ENCODE measurements at places on chromosomes 4 and X. TPM values are rescaled to one million over a fixed set of nuclear protein-coding genes. Genes with fewer than 3 reads are reported as not detected.

- no peak overlapping the region for H3K4me3 ChIP-seq
- no peak for DNase-seq
- H3K36me3 ChIP-seq, result no peaks in the 10 kb centered on the region
- H3K27ac ChIP-seq, result no peak overlapping the region
- no peaks in the 10 kb centered on the region for H3K27me3 ChIP-seq
Observed at GRCh38 chr4:79454656-79455055, 46.6 kb upstream of the GK2 start.

- no peaks in the 10 kb centered on the region for H3K27me3 ChIP-seq
- H3K4me3 ChIP-seq, result no peak overlapping the region
- DNase-seq, result no peak
- H3K4me1 ChIP-seq, result no peaks in the 10 kb centered on the region
- no peak overlapping the region for H3K27ac ChIP-seq
Observed at GRCh38 chrX:41353985-41354384, 20.0 kb downstream of the DDX3X start.

DNA sequence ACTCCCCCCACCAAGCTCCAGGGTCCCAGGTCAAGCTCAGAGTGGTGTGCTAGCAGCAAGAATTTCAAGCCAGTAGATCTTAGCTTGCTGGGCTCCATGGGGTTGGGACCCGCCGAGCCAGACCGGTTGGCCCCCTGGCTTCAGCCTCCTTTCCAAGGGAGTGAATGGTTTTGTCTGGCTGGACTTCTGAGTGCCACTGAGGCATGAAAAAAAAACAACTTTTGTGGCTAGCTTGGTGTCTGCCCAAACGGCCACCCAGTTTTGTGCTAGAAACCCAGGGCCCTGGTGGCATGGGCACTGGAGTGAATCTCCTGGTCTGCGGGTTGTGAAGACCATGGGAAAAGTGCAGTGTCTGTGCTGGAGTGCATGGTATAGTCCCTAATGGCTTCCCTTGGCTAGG, 82.6 kb downstream of the NBDY start:
- H3K4me1 ChIP-seq, result no peaks in the 10 kb centered on the region
- no peak overlapping the region for H3K4me3 ChIP-seq
- DNase-seq, result no peak
- H3K27me3 ChIP-seq, result no peaks in the 10 kb centered on the region
- no peak overlapping the region for H3K27ac ChIP-seq

- DNase-seq, result no peak
- no peaks in the 10 kb centered on the region for H3K4me1 ChIP-seq
- H3K4me3 ChIP-seq, result no peak overlapping the region
- H3K27me3 ChIP-seq, result no peaks in the 10 kb centered on the region
Observed at GRCh38 chr4:47714269-47714668, 123.6 kb downstream of the CORIN start.

DNA sequence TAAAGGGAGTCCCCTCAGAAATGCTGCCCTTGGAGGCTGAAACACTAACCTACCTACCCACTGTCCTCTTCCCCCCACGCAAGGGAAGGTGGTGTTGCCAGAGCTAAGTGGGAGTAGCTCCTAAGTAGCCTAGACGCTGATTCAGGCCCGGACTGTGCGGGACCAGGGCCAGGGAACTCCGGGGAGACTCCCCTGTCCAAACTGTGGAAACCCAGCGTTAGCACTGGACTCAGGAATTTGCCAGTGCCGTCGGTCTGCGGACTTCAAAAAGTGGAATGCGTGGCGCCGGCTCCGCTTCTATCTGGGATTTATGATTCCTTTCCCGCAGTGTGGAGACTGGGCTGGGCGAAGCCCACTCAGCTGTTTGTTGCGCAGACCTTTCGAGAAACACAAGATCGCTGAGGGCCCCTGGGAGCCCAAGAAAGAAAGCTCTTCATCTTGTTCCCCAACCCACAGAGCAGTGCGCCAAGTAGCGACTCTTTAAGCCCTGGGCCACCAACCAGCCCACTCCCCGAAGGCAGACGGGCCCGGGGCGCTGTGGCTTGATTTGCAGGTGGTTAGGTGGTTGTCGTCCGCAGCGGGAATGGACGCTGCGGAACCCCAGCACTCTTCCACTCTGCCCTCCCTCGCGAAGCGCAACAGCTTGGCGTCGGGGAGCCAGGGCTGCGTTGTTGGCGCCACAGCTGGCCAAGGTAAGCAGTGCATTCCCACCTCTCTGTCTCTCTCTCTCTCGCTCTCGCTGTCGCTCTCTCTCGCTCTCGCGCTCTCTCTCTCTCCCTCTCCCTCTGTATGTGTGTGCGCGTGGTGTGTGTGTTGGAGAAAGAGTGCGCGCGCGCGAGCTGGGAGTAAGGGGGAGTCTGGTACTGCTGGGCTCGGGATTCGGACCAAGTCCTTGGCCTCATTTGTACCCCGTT, 2.0 kb downstream of the TMEM255A start:
- no peaks in the 10 kb centered on the region for H3K27me3 ChIP-seq
- H3K4me1 ChIP-seq, result peaks cover 6% of the 10 kb centered on the region
- no peaks in the 10 kb centered on the region for H3K36me3 ChIP-seq
- peak; percentile 6 for DNase-seq
- H3K4me3 ChIP-seq, result peak overlapping the region; percentile 66

DNA sequence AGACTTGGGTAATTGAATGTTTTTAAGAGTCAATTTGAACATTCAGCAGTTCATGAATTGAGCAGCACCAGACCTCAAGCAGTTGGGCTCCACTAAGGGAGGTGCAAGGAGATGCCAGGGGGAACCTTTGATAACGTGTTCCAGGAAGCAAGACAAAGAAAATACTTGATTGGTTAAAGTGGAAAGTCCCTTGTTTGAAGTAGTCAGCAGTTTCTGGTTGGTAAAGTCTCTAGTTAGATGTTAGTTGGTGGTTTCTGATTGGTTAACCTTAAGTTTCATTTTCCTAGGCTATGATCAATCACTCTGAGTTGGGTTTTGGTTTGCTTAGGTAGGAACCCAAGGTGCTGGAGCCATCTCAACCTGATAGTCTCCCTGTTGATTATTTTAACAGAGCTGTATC, 4.0 kb downstream of the HERC6 start:
- H3K27me3 ChIP-seq, result no peaks in the 10 kb centered on the region
- DNase-seq, result no peak
- H3K27ac ChIP-seq, result no peak overlapping the region
- H3K4me1 ChIP-seq, result no peaks in the 10 kb centered on the region

- no peaks in the 10 kb centered on the region for H3K4me1 ChIP-seq
- DNase-seq, result no peak
- no peak overlapping the region for H3K27ac ChIP-seq
Observed at GRCh38 chrX:150240643-150240970, 122.5 kb upstream of the MAMLD1 start.

- H3K36me3 ChIP-seq, result no peaks in the 10 kb centered on the region
- DNase-seq, result peak; percentile 33
- H3K27ac ChIP-seq, result peak overlapping the region; percentile 10
- peaks cover 6% of the 10 kb centered on the region for H3K4me1 ChIP-seq
- peak overlapping the region; percentile 16 for H3K4me3 ChIP-seq
Observed at GRCh38 chr4:42673082-42673425, 16.1 kb upstream of the ATP8A1 start.

DNA sequence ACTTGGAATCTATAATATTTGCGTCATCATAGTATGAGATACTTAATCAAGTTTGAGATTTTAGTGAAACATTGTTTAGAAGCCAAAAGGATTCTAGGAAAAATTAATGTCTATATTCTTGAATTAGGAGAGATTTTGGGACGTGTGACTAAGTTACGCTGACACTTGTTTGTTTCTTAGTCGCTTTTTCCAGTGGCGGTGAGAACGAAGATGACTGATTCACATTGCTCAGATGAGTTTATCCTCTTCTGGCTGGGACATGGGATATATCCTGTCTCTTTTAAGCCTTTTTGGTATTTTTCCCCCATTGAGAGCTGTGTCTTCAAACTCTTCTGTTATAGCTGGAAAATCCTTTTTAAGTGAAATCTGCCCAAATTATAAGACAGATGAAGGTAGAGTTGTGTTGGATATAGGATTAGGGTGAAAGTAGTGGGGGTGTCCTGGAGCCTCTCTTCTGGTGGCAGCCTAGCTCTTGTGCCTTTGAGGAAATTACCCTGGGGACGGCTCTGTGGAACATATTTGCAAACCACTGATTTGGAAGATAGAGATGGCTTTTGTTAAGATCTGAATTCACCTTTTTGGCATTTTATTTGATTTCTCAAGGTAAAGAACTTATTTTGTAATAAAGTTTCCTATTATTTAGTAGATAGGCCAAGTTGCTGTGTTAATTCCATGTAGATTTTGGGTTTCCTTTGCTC, 49.7 kb downstream of the HTT start:
- peaks cover 3% of the 10 kb centered on the region for H3K4me1 ChIP-seq
- H3K4me3 ChIP-seq, result no peak overlapping the region
- peaks cover 32% of the 10 kb centered on the region for H3K36me3 ChIP-seq
- no peak for DNase-seq

- H3K27me3 ChIP-seq, result no peaks in the 10 kb centered on the region
- no peak for DNase-seq
- H3K4me3 ChIP-seq, result no peak overlapping the region
- H3K4me1 ChIP-seq, result no peaks in the 10 kb centered on the region
- H3K27ac ChIP-seq, result no peak overlapping the region
Observed at GRCh38 chr4:113809311-113809710, 47.8 kb upstream of the CAMK2D start.

DNA sequence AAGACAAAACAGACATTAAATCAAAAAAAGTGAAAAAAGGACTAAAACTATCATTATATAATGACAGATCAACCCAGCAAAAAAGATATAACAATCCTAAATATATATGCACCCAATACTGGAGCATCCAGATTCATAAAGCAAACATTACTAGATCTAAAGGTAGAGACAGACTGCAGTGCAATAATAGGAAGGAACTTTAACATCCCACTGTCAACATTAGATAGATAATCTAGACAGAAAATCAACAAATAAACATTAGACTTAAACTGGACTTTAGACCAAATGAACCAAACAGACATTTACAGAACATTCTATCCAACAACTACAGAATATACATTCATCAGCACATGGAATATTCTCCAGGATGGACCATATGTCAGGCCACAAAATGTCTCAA, 29.5 kb upstream of the RAB39B start:
- H3K36me3 ChIP-seq, result no peaks in the 10 kb centered on the region
- no peaks in the 10 kb centered on the region for H3K4me1 ChIP-seq
- no peak for DNase-seq
- H3K4me3 ChIP-seq, result no peak overlapping the region

DNA sequence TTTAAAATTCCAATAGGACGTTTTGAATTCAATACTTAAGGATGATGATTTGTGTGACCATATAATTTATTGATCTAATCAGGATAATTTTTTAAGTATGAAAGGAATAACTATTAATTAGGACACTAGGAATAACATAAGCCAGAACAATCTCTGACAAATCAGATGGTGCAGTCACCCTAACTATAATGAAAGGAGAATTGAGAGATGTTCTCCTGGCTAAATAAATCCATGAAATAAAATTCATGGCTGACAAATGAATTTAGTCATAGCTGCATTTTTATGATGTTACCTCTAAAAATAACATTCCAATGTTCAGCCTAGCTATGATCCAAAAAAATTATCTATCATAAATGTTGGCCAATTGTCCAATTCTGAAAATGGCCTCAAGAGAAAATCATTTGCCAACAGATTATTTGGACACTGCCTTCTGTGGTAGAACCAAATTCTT, 190.6 kb upstream of the NEIL3 start:
- DNase-seq, result no peak
- H3K27ac ChIP-seq, result no peak overlapping the region
- no peaks in the 10 kb centered on the region for H3K36me3 ChIP-seq
- H3K4me1 ChIP-seq, result no peaks in the 10 kb centered on the region
- H3K27me3 ChIP-seq, result no peaks in the 10 kb centered on the region

GRCh38 chr4:20626326-20627005, 73.8 kb upstream of the PACRGL start:
- no peak overlapping the region for H3K4me3 ChIP-seq
- no peak overlapping the region for H3K27ac ChIP-seq

DNA sequence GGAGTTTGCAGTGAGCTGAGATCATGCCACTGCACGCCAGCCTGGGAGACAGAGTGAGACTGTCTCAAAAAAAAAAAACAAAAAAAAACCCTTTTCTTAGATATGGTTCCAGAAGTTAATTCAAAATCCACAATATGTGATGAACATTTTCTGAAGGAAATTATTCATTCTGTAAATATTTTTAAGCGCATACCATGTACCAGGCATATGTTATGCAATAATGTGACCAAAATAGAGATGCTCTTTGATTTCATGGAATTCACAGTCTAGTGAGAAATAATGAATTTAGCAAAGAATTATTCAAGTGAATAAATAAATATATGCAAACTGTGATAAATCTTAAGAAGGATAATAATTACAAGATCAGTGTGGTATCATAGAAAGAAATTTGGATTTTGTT, 174.7 kb downstream of the GC start:
- H3K27me3 ChIP-seq, result no peaks in the 10 kb centered on the region
- H3K4me3 ChIP-seq, result no peak overlapping the region
- H3K27ac ChIP-seq, result no peak overlapping the region
- no peak for DNase-seq
- H3K4me1 ChIP-seq, result no peaks in the 10 kb centered on the region
- H3K36me3 ChIP-seq, result no peaks in the 10 kb centered on the region

DNA sequence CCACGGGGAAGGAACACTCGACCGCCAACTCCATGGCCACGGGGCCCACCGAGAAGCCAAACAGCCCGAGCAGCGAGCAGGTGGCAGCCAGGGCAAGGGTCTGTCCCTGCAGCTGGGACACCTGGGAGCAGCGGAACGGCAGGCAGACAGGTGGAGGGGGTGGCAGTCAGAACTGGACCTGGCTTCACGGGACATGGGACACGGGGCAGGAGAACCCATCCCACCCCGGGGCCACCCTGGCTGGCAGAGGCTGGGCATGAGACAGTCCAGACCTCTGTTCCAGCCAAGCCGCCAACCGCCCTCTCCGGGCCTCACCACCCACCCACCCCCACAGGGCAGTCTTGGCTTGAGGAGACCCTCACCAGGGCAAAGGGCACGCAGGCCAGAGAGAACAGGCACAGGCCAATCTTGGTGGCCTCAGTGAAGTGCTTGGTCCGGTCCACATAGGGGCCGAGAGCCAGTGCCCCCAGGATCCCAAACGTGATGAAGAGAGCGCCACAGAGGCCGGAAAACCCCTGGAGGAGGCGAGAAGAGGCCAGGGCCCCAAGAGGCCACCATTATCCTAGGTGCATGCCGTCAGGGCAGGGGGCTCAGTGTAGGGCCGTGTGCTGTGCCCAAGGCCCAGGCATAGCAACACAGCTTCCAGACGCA, 5.6 kb downstream of the SLC49A3 start:
- H3K27ac ChIP-seq, result no peak overlapping the region
- H3K4me3 ChIP-seq, result no peak overlapping the region
- H3K4me1 ChIP-seq, result peaks cover 6% of the 10 kb centered on the region

DNA sequence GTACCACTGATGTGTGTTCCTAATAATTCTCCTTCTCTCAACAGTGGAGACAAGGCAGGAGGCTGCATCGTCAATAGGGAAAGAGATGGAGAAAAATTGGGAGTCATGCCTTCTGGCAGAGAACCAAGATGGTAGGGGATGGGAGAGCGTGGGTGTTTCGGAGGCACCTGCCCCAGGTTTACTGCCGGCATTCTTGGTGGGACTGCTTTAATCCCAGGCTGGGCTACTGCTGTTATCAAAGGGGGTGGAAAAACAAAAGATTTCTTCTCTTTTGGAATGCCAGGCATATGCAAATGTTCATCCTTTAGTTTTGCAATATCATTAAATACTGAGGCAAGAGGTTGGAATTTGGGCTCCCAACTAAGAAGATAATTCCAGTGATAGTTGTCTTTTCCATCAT, 257.0 kb downstream of the DCHS2 start:
- no peaks in the 10 kb centered on the region for H3K27me3 ChIP-seq
- no peak overlapping the region for H3K27ac ChIP-seq
- H3K36me3 ChIP-seq, result no peaks in the 10 kb centered on the region
- no peaks in the 10 kb centered on the region for H3K4me1 ChIP-seq
- H3K4me3 ChIP-seq, result no peak overlapping the region

The EPGN gene
- not detected for total RNA-seq

The MAOA gene
- total RNA-seq, result 85.1 TPM

The TKTL1 gene
- not detected for total RNA-seq

The GABRG1 gene
- total RNA-seq, result not detected

The PASD1 gene
- not detected for total RNA-seq

The ADGRG2 gene
- total RNA-seq, result 1.9 TPM

The TCP11X2 gene
- not detected for total RNA-seq

The IL1RAPL1 gene
- total RNA-seq, result not detected

Measured in thoracic aorta (tissue), 2 donors.